ENCODE measurements at places on chromosomes 5 and 9. TPM values are rescaled to one million over a fixed set of nuclear protein-coding genes. Genes with fewer than 3 reads are reported as not detected.

NHP2 gene
- total RNA-seq, result 357 TPM

DNA sequence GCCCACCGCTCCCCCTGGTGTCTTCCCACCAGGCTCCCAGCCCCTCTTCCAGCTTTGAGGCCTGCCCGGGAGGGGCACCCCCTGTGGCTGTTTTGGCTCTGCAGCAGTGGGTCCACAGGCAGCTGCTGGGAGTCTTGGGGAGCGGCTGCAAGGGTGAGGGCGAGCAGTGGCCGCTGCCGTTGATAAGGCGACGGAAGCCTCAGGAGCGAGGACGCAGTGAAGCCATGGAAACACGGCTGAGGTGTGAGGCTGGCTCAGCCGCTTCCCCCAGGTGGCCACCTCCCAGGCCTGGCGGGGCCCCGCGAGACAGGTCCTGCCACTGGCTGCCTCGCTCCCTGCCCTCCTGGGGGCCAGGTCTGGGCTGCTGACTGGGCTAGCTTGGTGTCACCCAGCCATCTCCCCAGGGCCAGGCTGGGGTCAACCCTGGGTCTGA lies 41.5 kb downstream of the CXXC5 start:
- no peak for DNase-seq

DNA sequence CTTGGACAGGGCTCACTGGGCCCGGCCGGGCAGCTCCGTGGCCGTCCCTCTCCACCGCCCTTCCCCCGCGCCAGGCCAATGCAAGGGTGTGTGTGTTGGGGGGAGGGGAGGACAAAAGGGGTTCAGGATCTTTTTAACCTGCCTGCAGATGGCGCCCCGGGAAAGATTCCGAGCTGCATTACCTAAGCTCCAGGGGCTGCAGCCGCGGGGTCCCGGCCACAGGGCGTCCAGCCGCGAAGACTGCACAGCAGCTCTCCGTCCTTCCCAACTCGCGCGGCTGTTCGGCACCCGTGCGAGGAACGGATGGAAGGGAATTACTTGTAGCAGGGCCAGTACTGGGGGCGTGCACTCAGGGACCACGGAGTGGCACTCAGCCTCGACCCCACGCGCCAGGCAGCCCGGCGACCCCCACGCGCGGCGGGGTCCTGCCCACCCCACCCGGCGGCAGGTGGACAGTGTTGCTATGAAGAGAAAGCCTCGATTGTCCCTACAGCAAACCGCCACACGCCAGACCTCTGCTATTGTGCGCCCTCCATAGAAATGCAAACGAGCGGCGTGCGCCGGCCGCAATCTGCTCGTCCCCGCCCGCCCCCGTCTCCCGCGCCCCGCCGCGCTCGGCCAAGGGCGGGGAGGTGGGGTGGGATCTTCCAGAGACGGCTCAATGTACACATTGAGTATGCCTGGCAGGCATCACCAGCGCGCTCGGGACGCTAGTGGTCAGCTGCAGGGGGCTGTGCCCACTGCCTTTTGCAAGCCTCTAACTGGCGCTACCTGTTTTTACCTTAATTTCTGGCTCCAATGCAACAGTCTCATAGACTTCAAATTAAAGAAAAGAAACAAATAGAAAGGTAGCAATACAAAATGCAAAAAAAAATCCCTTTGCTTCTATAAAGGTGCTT lies 796 bp upstream of the GADD45G start:
- peak; percentile 92 for DNase-seq

DNA sequence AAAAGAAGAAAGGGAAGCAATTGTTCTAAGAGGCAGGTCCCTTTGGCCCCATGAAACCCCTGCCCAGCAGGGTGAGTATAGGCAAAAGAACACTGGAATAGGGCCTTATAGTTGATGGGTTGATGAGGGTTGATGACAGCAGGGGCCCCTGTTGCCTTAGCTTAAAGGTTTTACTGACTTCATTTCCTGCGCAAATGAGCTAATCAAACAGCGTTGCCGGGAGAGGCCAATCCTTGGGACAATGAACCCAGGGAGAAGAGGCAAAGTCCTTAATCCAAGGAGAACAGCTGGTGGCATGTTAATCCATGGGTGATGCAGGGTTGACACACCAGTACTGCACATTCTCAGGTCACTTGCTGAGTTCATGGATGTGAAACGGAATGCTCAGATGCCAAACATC lies 22.0 kb upstream of the EPB41L4B start:
- DNase-seq, result no peak

- no peak for DNase-seq
These were observed 9.0 kb downstream of the MOCS2 start for GRCh38 chr5:53100606-53101005.

DNA sequence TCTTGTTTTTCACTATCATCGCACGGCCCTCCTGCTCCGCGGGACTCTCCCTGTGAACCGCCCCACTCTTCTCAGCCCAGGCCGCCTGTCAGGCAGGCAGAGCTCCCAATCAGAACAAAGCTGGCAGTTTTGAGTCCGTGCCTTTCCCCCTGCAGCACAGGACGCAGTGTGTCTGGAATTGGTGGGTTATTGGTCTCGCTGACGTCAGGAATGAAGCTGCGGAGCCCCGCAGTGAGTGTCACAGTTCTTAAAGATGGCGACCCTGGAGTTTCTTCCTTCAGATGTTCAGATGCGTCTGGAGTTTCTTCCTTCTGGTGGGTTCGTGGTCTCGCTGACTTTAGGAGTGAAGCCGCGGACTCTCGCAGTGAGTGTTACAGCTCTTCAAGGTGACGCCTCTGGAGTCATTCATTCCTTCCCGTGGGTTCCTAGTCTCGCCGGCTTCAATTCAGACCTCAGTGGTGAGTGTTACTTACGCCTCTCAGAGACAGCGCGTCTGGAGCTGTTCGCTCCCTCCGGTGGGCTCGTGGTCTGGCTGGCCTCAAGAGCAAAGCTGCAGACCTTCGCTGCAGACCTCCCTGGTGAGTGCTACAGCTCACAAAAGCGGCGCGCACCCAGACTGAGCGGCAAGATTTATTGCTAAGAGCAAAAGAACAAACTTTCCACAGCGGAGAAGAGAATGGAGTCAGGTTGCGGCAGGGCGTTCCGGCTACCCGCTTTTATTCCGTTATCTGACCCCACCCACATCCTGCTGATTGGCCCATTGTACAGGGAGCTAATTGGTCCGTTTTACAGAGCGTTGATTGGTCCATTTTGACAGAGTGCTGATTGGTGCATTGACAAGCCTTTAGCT lies 7.4 kb downstream of the ZDHHC11B start:
- no peak for DNase-seq

- no peak for DNase-seq
These were observed 2.5 kb upstream of the ACTL7A start for GRCh38 chr9:108859459-108860114.

DNA sequence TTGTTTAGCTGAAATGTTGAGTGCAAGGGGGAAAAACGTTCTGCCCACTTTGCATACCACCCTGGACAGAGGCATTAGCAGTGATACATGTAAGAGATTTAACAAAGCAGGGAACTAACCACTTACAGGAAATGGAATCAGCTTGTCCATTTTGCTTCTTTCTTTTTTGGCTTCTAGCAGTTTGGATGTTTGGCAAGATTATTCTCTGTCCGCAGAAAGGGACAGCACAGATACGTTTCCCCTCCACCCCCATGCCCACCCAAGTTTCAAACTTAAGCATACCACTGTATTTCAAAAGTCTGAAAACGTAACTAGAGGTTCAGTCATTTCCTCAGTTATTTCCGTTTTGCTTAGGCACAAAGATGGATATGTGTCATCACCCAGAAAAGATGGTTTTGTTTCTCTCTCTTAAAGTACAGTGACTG lies 118.4 kb downstream of the GDNF start:
- DNase-seq, result no peak

- DNase-seq, result peak; percentile 73
These were observed at the start of gene HMCN2 for GRCh38 chr9:130265431-130266235. Gene HMCN2 (plus strand): TSS chr9:130265760. CDS start chr9:130265879, 119 bp downstream.

- DNase-seq, result no peak
These were observed 4.3 kb upstream of the SLC36A2 start for GRCh38 chr5:151351671-151352070.

GRCh38 chr5:135439231-135440205 lies 7.6 kb downstream of the DCANP1 start:
- no peak for DNase-seq

DNA sequence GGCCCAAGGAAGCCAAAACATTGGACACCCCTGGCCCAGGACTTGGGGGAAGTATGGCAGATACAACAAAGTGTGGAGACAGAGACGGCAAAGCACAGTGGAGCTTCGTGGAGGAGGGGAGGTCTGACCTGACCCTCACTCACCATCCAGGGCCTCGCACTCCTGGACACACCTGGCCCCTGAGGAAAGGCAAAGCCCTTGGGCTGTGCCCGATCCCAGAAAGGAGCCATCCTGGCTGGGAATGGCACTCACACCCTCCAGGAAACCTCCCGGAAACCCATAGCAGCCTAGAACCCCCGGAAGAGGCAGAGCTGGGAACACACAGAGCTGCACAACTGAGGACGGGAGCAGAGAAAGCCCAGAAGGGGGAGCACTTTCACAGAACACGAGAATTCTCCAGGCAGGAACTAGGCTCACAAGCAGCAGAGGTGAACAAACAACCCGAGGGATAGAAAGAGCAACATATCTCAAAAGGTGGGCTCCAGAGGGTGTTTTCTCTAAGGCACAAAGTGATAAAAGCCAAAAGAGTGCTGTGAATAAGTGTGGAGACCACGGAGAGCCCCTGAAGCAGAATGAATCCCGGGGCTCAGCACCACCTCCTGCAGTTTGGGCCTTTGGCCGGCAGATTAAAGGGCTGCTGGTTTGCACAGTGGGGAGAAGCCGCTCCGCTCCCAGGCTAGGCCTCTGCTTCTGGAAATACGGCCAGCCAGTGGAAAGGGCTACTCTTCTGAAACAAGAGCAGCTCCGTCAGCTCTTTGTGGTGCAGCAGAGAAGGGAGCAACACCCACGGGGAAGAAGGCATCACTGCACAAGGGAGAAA lies 108.2 kb downstream of the UBE2R2 start:
- DNase-seq, result peak; percentile 80

GRCh38 chr5:41112486-41113455 lies 41.6 kb upstream of the MROH2B start:
- no peak for DNase-seq

DNA sequence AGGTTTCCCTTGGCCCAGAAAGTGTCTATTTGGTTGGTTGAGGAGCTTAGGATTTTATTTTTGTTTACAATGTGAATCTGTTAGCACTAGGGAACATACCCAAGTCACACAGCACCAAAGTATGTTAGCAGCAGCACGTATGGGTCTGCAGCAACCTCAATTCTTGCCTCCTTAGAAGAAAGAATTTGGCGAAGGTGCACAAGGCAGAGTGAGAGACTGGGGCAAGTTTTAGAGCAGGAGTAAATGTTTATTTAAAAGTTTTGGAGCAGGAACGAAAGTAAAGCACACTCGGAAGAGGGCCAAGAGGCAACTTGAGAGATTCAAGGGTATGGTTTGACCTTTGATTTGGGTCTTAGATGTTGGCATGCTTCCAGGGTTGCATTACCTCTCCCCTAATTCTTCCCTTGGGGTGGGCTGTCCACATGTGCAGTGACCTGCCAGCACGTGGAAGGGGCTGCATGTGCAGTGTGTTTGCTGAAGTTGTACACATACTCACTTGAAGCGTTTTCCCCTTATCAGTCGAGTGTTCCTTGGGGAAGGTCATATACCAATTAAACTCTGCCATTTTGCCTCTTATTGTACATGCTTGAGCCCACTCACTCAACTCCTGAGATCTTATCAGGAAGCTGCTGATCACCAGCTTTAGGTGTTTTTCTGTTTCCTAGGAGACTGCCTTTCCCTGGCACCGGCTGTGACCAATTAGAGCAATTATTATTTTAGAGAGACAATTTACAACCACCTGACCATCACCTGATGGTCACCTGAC lies 64.9 kb upstream of the SHC3 start:
- no peak for DNase-seq

All from neural progenitor cell (in vitro differentiated cells).